ENCODE measurements at places on chromosomes 2 and 18.

DNA sequence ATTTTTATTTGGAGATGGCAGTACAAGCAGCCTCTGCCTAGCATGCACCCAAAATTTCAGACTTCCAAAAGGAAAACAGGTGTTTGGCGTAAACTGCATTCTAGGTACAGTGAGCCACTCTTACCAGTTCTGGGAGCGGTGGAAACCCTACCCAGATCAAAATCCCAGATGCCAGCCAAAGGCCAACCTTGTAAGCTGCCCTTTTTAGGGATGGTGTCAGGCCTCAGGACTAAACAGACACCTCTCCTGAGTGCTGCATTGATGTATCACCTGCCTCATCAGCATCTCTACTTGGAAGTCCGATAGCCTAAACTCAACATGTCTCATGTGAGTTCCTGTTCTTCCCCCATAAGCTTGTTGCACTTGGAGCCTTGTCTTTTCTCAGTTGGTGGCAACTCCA is 104.0 kb downstream of the MAP4K4 start:
- DNase-seq = no peak

DNA sequence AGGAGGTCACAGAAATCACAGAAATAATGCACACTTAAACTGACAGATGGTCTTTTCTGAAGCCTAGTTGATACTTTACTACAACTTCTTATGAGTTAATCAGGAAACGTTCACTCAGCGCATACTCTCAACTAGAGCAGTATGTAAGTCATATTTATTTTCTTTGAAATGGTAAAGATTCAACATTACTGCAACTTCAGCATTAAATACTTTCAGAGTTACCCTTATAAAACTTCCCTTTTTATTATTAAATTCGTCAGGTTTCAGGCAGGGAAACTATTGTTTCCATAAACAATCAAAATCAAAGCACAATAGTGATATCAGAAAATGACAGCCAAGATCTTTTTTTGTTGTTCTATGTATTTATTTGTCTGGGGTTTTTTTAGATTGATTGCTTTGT is 222.6 kb upstream of the RND3 start:
- DNase-seq = no peak

- DNase-seq = no peak
Observed at GRCh38 chr2:178404368-178404767, 46.6 kb downstream of the PRKRA start.

- DNase-seq = no peak
Observed at GRCh38 chr18:7470101-7470500, 97.0 kb upstream of the PTPRM start.

DNA sequence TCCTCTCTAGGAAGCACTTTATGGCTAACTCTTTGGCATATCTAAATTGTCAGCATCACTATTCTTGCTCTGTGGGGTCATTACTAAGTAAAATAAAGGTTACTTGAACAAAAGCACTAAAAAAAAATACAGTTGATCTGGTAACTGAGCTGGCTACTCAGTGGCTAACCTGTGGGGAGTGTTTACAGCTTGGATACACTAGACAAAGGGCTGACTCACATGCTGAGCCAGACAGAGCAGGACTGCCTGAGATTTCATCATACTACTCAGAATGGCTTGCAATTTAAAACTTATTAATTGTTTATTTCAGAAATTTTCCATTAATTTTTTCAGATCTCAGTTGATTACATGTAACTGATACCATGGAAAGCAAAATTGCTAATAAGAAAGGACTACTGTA is 1690.4 kb upstream of the SLC39A10 start:
- DNase-seq = no peak

GRCh38 chr2:191582355-191582754 is 95.6 kb upstream of the NABP1 start:
- no peak for DNase-seq

DNA sequence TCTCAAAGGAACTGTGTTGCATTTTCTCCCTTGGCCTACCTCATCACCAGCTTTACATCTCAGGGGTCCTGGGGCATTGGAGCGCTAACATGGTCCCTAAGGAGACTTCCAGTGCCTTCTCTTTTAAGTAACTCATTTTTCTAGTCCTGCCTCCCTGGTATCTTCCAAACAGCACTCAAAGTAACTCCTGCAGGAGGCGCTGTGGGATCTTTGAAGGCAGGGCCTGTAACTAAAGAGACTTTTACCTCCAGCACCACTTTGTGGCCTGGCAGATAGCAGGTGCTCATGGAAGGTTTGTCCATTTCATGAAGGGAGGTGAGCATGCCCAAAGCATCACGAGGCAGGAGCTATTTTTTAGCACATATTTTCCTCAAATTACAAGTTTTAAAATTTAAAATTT is 411.0 kb upstream of the GYPC start:
- DNase-seq = no peak

- no peak for DNase-seq
Observed at GRCh38 chr2:147525819-147526489, 318.9 kb upstream of the ACVR2A start.

- no peak for DNase-seq
Observed at GRCh38 chr2:10770956-10771750, 41.4 kb downstream of the PDIA6 start.

All from activated B cell treated with CpG ODN at 0.5 μM for 24 hours (primary cell).